Amniotic stem cell (primary cell): ENCODE measurements at places on chromosomes 12 and 14.
A peak's percentile ranks its signal among the peaks of the same experiment; 100 is the strongest.

DNA sequence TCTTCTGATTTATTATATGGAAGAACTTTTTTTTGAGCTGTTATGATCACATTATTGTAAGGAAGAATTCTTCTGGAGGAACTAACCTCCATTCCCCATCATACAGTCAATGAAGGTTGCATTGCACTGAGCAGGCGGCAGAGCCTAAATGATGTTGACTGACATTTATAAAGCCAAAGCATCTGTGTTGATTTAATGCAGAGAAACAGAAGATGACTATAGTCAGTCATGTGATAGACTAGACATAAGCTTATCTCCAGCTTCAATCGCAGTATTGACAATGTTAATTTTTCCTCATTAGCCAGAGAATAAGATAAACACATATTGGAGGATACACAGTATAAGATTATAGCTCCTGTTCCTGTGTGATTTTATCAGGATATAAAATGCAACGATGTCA lies 82.0 kb downstream of the PRICKLE1 start:
- no peak for DNase-seq

DNA sequence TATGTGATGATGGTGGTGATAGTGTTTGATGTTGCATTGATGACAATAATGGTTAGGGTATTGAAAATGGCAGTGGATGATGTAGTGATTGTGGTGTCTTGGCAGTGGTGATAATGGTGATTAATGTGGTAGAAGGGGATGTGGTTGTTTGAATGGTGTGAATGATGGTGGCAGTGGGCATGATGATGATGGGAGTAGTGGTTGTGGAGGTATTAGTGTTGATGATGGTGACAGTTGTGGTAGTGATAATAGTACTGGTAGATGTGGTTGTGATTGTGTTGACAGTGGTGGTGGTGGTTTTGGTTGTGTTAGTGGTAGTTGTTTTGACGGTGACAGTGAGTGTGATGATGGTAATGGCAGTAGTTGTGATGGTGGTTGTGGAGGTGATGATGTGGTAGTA lies 1049.0 kb downstream of the VRK1 start:
- no peak for DNase-seq

DNA sequence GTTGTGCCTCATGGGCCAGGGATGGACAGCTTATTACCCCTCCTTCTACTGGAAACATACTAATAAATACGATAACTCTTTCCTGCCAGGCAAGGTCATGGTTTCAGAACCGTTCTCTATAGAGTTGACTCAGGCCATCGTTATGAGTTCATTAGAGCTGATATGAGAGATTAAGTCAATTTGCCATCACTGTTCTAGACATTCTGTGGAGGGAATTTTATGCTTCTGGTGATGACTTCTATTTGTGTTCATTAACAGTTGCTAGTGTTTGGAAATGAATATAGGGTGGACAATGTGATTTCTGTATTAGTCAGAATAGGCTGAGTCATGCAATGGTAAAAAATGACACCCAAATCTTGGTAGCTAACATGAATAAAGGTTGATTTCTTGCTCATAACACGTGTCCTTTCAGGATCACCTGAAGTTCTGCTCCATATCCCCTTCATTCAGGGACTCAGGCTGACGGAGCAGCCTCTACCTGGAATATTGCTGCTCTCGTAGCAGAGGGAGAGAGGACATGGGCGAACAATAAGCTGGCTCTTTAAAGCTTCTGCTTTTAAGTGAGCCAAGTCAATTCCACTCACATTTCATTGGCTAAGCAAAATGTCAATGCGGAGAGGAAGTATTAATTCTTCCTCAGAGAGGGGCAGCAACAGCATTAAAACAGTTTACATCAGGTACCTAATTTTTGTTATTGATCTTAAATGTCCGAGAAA lies 18.5 kb upstream of the TBPL2 start:
- no peak for DNase-seq

GRCh38 chr12:9760699-9761418 lies at the start of gene CD69:
Gene CD69, minus strand, starts transcription at chr12:9760901. Its CDS starts 81 bp downstream, at chr12:9760820.
- DNase-seq: no peak

DNA sequence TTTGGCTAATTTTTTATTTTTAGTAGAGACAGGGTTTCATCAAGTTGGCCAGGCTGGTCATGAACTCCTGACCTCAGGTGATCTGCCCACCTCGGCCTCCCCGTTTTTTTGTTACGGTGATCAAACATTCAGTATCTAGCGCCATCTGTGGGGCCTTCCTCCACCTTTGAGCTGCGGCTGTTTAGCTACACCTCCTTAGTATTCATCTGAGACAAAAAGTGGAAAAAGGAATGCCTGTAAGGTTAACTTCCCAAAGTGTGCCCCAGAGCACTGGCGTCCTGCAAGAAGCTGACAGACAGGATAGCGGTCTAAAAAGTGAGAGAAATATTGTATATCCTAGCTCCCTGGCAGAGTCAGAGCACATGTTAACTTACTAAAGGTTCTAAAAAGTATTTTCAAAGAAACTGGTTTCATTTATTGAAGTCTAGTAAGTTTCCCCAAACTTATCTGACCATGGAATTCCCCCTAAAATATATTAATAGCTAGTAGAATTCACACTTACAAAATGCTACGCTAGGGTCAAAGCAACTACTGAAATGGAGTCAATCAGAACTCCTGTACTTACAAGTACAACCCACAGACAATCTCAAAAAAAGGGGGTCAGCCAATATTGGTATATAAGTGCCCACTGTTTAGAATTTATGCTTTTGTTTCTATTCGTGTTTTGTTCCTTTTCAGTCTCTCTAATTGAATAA lies 59.1 kb downstream of the DUSP16 start:
- no peak for DNase-seq

GRCh38 chr12:104825408-104825807 lies 132.7 kb downstream of the SLC41A2 start:
- DNase-seq: no peak

DNA sequence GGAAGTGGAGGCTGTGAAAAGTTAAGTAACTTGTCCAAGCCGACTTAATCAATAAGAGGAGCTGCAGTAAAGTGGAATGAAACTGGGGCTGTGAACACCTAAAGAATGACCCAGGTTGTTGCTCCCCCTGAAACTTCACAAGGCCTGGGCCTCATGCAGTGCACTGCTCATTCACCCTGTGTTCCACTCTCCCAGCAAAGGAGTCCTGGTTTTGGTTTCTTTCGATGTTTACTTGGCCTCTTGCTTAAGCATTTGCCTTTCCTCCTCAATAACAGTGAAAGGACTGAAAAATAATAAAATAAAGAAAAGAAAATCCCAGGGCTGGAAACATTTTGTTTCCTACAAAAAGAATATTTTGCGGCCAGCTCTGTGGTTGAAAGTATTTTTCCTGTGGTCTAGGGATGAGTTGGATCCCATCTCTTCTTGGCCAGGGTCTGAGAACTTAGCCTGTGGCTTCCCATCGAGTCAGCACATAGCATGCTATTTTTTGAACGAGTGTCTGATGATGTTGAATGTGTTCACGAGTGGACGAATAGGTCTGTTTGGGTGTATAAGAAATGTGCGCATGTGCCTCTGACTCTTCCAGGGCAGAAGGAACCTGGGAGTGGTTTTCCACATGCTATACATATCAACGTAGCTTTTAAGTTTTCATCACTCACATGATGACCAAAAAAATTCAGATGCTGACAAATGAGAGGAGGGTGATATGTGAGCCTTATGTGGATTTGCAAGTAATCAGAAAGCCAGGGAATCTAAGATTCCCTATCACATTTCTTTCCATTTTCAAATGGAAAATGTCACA lies 349.8 kb downstream of the ZFP36L1 start:
- DNase-seq: no peak

DNA sequence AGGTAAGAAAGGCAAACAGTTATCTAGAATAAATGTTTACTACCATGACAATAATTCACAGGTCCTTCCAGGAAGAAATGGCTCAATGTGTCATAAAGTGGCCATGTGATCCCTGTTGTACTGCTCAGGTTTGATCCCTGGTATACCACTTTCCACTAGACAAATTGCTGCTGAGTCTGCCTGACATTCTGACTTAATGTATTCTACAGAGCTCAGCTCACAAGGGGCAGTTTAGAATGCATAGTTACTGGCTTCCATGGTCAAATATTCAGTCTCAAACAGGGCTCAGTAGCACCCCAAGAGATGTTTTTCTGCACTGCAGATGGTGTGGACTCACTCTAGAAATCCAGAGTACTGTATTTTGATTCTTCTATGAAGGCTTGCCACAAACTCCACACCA lies 21.8 kb downstream of the TSHR start:
- DNase-seq: no peak

DNA sequence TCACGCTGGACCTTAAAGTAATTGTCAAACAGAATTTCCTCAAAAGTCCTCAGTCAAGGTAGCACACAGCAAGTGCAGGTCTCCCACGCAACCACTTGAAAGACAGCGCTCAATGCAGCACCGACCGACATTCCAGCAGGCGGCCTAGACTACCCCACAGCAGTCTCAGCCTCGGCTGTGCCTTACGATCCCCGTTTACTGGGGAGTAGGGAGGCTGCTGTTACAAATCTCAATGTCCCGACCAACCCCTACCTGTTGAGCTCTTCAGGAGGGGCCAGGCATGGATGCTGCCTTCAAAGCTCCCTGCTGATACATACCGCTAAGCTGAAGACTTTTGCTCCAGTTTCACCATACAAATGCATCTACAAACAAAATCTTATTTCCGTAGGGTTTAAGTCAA lies 21.8 kb downstream of the VPS37B start:
- DNase-seq: no peak

GRCh38 chr12:51368640-51369517 lies 22.3 kb downstream of the GALNT6 start:
- DNase-seq: no peak

DNA sequence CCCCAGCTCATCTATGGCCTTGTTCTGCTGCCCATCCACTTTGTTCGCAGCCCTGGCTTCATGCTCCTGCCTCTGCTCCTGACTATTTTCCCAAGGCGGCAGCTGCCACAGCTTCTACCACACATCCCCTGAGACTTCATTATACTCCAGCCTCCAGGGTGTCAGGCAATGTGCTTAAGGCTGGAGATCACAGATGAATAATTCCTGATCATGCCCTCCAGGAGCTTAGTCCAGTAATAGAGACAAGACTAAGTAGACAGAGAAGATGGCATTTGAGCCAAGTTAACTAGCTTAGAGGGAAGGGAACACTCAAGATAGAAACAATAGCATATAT lies 7.1 kb downstream of the TAPBPL start:
- no peak for DNase-seq

DNA sequence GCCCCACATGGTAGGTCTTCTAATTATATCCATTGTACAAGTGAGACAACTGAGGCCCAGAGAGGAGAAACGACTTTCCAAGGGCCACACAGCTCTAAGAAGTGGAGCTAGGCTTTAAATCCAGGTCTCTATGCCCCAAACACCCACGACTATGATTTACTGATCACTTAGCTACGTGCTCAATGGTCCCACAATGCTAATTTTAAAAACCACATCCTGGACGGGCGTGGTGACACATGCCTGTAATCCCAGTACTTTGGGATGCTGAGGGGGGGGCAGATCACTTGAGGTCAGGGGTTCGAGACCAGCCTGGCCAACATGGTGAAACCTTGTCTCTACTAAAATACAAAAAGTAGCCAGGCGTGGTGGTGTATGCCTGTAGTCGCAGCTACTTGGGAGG lies 8.4 kb upstream of the MLEC start:
- DNase-seq: no peak

GRCh38 chr12:54229624-54230212 lies 40.9 kb upstream of the SMUG1 start:
- peak; percentile 91 for DNase-seq

DNA sequence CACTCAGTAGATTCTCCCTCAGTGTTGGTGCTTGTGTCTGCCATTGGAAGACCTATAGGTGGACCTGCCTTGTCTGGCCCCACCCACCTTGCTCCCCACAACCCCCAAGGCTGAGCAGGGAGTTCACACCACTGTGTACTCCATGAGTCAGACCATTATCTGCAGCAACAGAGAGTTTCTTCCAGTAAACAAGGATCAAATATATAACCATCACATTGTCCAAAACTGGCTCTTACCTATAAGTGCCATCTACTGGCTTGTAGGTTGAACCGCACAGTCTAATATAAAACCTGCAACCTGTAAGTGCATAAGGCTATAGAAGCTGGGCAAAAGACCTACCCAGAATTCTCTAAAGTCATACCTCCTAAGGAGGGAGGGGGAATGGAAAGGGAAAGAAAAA lies 7.9 kb downstream of the TAS2R13 start:
- DNase-seq: no peak

DNA sequence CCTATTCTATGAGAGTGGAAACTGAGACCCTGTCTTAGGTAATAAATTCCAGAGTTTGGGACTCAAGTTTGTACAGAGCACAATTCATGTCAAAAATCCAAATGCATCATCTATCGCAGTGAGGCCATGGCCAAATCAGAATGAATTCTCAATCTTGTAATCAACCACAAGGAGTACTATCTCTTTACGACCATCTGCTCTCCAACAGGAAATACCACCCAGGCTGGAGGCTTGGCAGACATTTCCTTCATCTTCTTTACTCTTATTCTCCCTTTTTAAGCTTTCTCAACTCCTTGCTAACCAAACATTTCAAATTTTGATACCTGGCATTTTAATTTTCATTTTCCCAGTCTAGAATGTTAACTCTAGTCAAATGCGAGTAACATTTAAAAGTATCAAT lies 32.7 kb upstream of the RNU6-7 start:
- DNase-seq: no peak
